NCI-H510A treated with DMSO at 0.1 percent for 48 hours (cell line): ENCODE measurements at places on chromosomes 3 and 15.

- no peak for DNase-seq
Observed at GRCh38 chr3:8777978-8778267, 8.5 kb upstream of the OXTR start.

DNA sequence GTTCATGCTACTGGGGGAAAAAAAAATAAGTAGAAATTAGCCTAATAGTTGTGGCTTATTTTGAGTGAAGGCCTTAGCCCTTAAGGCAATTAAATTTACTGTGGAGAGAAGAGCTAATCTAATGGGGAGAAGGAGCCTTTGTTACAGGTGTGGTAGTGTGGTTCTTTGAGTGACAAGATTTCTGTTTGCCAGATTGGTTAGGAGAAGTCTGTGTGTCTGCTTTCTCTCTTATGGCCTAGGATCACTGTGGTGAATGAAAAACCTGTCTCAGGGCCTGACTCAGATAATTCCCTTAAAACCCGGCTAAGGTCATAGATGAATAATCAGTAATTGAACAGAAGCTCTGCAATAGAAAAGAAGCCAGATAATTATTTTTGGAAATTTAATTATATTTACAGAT lies 27.0 kb downstream of the OPA1 start:
- no peak for DNase-seq

DNA sequence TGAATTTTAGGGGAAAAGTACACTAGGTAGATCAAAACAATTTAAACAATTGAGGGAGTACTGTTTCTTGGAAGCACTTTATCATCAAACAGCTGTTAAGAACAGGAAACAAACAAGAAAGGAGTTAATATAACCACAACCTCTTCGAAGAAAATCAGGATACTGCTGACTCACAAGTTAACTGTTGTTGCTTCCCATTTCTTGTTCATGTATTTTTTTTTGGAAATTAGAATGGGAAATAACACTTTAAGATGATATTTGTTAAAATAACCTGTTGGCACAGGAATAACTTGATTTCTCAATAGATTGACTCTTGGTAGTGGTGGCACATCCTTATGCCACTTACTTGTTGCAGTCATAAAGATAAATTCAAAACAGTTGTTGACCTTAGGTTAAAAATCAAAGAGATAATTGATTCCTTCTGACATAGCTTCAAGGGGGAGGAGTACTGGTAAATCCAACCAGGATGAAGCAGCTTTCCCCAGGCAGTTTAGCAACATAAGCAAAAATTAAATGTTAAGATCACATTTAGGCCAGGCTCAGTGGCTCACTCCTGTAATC lies 3.3 kb downstream of the BNIP2 start:
- DNase-seq: no peak

DNA sequence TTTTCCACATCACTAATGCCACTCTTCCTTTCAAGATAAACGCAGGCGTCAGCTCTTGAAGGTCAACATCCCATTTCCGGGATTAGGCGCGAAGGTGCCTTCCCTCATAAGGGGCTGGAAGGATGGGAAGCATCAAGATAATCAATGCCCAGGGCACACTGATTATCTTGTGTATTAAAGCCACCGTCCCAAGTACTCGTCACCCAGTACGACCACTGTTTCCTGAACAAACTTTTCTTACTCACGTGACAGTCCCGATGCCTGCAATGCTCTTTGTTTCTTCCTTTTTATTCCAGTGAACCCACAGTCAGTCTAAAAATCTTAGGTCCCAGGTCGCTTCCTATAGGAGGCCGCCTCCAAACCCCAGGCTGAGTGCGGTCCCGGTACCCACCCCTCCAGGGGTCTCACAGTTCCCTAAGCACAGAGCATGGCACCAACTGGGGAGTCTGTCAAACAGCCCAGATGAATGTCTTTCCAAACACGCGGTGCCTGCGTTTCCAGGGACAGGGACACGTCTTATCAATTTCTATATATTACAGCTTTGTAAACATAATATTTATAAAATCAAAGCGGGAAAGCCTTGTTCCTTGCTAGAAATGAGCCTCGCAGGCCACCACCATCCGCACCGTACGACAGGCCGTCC lies 589 bp downstream of the ANAPC13 start:
- peak; percentile 38 for DNase-seq

- no peak for DNase-seq
Observed at GRCh38 chr15:66670175-66670574, 31.9 kb upstream of the SMAD6 start.

- no peak for DNase-seq
Observed at GRCh38 chr3:100124201-100124761, 10.0 kb upstream of the FILIP1L start.

GRCh38 chr3:10395196-10395595 lies 74.3 kb upstream of the SEC13 start:
- no peak for DNase-seq

GRCh38 chr3:151356794-151357462 lies 27.6 kb upstream of the P2RY13 start:
- no peak for DNase-seq

- DNase-seq: peak; percentile 86
Observed at GRCh38 chr3:124492824-124493223, 237.4 kb upstream of the UMPS start.

GRCh38 chr3:82354228-82354627 lies 592.8 kb upstream of the GBE1 start:
- no peak for DNase-seq

DNA sequence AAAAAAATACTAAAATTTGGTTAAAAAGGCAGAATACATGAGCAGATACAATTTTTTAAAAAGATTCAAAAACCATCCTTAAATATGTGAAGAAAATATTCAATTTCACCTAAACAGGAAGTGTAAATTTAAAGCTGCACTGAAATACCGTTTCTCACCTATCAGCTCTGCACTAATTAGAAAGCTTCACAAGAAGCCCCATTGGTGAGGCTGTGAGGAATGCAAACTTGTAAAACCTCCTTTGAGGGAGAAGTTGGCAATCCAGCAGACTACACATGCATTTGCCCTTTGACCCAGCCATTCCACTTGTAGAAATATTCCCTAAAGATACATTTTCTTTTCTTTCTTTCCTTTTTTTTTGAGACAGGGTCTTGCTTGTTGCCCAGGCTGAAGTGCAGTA lies 18.8 kb downstream of the BLM start:
- DNase-seq: no peak

GRCh38 chr3:151816091-151816604 lies 2.2 kb downstream of the AADAC start:
- peak; percentile 67 for DNase-seq

- DNase-seq: peak; percentile 26
Observed at GRCh38 chr3:149198611-149199010, 23.0 kb downstream of the CP start.

- no peak for DNase-seq
Observed at GRCh38 chr3:120450600-120451271, at the start of gene FSTL1. Gene FSTL1 (minus strand): TSS chr3:120450992. CDS start chr3:120450746, 246 bp downstream.

GRCh38 chr3:128497305-128498126 lies 4.5 kb upstream of the GATA2 start:
- peak; percentile 29 for DNase-seq

- no peak for DNase-seq
Observed at GRCh38 chr3:16251316-16252085, 13.2 kb downstream of the DPH3 start.

GRCh38 chr3:143668924-143669790 lies 179.1 kb downstream of the SLC9A9 start:
- no peak for DNase-seq

DNA sequence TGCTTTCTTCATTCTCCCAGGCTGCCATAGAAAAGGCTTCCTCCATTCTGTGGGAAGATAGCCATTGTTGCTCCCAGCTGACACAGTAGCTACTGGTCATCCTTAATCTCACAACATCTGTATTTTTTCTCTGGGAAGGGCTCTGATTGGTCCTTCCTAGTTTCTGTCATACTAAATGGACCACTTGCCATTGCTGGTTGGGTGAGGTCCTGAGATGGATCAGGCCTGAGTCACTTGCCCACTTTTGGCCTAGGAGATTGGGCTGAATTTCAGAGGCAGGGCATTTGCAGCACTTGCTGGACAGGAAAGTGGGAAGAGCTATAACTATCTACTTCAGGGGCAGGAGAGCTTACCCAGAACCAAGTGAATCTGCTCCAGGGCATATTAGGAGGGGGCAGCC lies 106.5 kb upstream of the PROK2 start:
- DNase-seq: no peak

DNA sequence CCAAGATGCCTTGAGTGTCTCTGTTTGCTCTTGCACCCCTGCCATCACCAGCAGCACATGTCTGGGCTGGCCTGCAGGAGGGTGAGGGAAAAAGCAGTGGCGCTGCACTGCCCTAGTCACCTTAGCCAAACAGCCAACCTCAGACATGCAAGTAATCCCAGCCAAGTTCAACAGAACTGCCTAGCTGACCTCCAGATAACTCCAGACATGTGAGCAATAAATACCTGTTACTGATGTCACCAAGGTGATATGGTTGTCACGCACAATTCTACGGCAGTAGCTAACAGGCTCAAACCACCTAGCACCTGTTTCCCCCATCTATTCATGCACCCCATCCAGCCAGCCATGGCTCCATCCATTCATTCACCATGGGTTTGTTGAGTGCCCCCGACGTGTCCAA lies 99.9 kb downstream of the SRGAP3 start:
- DNase-seq: no peak

- no peak for DNase-seq
Observed at GRCh38 chr15:72369964-72370363, 5.8 kb downstream of the HEXA start.

DNA sequence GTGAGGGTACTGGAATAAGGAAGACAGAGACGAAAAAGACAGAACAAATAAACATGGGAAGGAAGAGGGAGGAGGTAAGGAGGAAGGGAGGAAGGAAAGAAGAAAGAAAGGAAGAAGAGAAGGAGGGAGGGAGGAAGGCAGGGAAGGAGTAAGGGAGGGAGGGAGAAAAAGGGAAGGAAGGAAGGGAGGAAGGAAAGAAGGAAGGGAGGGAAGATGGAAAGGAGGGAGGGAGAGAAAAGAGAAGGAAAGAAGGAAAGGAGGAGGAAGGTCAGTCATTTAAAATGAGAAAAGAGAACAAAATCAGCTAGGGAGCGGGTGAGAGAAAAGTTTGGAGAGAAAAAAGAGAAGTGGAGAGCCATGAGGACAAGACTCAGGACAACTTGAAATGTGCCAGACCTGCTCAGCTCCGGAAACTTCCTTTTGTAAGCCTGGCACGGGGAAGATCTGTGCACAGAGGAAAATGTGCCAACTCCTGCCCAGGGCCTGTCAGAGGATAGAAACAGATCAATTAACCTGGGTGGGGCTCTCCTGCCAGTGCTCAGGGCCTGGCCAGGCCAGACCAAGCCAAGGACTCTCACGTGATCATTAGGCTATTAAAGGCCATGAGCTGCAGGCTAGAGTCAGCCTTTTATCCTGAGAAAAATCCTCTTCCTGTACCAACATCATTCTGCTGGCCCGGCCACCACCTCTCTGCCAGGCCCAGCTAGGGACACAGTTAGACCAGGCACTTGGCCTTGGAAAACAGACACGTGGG lies 50.1 kb upstream of the BCL6 start:
- no peak for DNase-seq

- DNase-seq: no peak
Observed at GRCh38 chr3:155339052-155339451, 45.6 kb upstream of the STRIT1 start.

DNA sequence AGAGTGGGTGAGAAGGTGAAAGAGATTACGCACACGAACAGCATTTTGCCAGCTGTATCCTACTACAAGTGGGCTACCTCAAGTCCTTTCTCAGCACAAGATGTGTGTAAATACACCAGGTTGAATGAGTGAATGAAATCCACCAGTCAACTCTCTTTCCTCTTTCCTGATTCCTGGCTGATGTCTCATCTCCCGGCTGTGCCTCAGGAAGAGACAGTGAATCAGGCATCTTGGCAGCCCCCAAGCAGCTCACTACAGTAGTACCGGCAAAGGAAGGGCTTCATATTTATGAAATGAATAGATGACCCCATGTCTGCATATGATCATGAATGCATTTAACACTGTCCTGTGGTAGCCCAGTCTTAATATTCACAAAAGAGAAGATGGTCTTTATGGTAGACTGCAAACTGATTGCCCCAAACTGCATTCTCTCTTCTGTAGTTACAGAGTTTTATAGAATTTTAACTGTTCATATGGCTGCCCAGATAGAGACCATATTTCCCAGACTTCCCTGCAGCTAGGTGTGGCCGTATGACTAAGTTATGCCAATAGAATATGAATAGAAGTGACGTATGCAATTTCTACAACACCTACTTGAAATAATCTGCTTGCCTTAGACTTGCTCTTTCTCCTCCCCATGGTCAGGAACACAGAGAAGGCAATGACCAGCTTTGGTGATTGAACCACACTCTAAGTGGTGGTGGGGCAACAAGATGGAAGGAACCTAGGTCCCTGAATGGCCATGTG lies 22.7 kb downstream of the MGLL start:
- no peak for DNase-seq

DNA sequence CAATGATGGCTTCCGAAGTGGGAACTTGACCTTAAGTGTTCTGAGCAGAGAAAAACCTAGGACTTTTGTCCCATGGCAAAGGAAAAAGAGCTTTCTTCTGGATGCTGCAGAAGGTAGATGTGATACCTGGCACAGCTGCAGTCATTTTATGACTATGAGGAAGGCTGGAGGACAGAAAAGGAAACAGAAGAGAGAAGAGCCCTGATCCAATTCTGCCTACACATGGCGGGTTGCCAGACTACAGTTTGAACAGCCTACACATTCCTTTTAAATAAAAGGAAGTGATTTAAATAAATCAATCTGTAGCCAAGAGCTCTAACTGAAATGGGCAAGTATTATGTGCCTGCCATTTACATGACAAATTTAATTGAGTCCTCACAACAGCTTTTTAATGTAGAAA lies 43.6 kb upstream of the CHRNB4 start:
- no peak for DNase-seq
